ENCODE measurements at places on chromosomes 6 and 20.

DNA sequence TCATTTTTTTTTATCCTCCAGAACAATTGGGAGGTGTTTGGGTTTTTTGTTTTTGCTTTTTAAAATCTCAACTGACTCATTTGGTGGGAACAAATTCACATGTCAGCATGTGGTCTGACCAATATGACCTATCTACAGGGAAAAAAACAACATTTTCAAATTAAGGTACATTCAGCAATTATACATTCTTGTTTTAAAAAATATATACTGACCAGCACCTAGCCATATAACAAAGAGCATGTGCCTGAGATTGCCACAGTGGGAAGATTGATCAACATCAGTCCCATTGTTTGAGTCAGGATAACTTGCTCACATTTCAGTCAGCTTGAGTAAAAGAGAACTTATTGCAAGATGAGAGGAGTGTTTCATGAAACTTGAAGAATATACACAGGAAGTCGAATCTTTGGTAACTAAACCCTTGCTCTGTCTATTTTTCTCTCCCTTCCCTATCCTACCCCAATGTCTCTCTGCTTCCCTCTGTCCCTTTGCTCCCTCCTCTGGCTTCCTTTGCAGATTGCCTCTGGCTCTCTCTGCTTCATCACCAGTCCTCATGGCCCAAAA lies 163.2 kb upstream of the TAB2 start:
- DNase-seq, result no peak

DNA sequence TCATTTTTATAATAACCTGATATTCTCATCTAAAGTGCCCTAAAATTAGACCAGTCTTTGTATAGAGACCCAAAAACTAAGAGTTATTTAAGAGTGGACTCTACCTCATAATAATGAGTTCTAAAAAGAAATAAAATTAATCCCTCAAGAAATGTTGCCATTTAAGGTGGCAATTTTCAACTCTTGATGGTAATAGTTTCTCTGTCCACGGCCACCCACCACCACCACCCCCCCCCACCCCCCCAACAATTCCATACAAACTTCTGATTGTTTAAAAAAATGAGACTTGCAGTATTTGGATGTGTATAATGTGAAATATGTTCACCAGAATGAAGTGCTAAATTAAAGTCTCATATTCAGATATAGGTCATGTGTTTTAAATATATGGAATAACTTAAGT lies 2.4 kb downstream of the MAP7 start:
- no peak for DNase-seq

- no peak for DNase-seq
Observed at GRCh38 chr6:103042336-103042735, 1648.8 kb downstream of the GRIK2 start.

DNA sequence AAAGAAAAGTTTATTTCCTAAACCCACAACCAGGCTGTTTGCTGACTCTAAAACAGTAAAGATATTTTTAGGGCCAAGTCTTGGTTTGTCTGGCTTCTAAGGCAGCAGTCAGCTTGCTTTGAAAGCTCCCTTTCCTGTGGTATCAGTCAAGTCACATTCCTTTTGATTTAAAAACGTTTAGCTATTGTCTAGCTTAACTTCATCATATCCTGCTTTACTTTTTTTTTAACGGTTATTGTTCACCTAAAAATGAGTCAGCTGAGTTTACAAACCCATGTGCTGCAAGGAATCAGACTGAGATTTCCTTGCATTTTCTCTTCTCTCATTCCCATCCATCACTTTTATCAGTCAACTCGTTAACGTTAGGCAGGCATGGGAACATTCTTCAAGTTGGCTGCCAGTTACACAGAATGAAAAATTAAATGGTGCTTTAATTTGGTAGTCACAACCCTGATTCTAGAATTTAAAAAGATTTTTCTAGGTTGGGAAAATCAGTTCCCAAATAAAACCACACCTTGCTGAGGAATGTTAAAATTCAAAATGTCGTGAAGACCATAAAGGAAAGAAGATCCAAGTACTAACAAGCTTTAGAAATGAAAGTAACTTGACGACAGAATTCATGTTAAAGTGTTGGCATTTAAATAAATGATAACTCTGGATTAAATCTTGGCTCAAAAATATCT lies 45.9 kb downstream of the ELOVL5 start:
- no peak for DNase-seq

DNA sequence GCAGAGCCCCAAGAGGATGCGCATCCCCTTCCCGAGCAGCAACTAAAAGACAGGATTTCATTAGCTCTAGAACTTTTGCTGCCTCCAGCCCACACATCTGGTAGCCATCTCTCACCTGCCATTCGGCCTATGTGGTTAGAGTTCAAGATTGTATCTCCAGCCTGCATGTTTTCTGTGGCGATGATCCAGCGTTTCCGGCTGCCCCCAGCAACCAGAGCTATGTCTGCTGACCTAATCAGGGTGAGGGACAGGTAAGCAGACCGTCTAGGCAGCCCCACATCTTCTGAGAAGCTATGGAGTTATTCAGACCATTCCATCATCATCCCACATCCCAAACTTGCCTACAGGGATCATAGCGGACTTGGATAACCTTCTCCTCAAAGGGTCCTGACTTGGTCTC lies 2.3 kb upstream of the CUL7 start:
- no peak for DNase-seq

GRCh38 chr20:55919956-55920355 lies 85.4 kb downstream of the CBLN4 start:
- DNase-seq, result no peak

DNA sequence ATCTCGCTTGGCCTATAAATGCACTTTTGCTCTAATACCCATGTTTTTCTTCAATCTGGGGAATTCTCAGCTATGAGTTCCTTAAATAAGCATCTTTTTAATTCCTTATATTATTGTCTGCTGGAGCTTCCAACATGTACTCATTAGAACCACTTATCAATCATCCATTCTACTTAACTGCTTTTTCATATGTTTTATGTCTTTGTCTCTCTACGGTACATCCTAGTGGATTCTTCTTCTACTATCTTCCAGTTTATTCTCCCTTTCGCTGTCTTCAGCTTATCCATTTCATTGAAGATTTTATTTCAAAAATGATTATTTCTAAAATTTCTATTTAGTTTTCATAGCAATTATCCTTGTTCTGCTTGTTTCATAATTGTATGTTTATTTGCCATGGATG lies 12.4 kb upstream of the ZSCAN16 start:
- no peak for DNase-seq

DNA sequence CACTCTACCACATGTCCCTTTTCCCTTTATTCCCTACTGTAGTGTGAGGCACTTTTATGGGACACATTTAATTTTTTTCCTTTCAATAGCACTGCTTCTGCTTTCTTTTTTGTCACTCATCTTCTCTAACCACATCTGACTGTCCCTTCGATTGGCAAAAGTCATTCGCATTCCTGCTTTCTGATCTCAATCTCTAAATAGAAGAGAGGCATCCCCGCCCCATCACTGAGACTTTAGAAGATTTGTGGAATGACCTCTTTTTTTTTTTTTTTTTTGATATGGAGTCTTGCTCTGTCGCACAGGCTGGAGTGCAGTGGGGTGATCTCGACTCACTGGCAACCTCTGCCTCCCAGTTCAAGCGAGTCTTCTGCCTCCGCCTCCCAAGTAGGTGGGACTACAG lies 9.1 kb downstream of the ZNF292 start:
- no peak for DNase-seq

DNA sequence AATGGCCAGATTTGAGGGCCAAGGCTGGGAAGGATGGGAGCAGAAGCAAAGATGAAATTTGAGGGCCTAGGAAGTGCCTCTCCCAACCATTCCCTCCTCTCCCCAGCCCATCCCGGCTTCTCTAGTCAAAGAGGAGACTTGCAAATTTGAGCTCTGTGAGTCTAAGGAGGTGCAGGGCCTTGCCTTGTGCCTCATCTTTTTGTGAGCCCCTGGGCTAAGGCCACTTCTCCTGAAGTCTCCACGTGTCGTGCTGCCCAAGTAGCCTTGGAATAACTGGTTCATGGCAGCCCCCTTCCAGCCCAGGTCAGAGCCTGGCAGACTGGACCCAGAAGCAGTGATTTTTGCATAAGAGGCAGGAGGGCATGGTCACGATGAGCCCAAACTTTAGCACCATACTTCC lies 6.7 kb downstream of the PTGIS start:
- DNase-seq, result no peak

DNA sequence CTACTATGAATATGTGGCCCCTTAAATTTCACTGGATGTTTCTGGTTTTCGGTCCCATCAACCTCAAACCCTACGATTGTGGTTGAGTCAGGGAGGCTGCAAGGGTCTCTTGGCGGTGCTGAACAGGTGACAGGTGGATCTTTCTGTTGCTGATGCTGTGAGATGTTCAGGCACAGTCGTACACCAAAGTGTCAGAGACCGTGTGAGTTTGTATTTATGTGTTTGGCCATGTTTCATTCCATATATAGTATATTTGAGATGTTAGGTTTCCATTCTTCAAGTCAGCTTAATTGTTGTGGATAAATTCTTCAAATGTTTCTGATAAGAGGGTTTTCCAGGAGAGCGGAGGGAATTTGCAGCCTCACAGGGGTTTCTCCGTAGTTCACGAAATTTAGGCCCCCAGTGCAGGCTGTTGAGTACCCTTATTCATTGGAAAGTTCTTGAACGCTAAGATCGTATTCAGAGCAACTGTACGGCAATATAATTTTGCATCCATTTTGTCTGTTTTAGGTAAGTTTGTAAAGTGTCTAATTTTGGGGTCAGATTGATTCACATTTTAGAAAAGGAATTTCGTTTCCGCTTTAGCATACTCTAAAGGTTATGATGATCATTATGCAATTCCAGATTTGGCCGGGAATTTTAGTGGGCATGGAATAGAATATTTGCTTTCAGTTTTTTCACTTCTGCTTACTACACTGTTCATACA lies 1.2 kb downstream of the TAB2 start:
- no peak for DNase-seq
